ENCODE measurements at places on chromosomes 4 and X.
A peak's percentile ranks its signal among the peaks of the same experiment; 100 is the strongest.

- no peak for DNase-seq
Measured at GRCh38 chrX:70554081-70554480, 109.4 kb downstream of the DLG3 start.

DNA sequence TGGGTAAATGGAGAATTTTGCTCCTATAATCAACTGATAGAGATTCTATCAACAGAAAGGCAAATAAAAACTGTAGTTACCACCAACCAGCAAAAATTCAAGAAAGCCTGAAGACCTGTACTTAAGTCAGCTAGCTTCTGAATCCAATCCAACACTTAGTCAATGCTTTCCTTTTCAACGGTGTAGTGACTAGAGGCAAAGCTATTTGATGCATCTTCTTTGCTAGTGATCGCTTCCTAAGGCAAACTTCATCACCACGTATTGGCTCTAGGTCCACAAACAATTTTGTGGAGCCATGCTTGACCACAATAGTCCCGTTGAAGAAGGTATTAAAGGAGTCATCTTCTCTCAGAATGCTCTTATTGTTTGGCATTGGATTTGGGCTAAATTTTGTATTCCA lies 25.0 kb upstream of the UBA6 start:
- no peak for DNase-seq

DNA sequence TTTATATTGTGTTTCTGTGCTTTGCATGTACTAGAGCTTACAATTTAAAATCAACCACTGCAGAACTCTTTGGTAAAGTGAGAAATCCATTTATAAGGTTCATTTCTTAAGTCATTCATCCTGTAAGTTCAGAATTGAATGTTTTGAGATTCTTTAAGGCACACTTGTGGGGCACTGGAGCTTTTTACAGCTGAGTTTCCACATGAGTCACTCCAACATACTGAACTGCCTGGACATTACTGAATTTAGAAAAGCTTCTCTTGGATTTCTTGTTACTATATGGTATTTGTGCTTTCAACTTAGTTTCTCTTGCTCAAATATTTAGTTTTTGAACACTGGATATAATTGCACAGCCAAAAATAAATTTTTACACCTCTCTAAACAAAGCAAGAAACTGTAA lies 226.3 kb downstream of the PACRGL start:
- no peak for DNase-seq

GRCh38 chr4:72449705-72450104 lies 119.3 kb downstream of the ADAMTS3 start:
- DNase-seq: no peak

DNA sequence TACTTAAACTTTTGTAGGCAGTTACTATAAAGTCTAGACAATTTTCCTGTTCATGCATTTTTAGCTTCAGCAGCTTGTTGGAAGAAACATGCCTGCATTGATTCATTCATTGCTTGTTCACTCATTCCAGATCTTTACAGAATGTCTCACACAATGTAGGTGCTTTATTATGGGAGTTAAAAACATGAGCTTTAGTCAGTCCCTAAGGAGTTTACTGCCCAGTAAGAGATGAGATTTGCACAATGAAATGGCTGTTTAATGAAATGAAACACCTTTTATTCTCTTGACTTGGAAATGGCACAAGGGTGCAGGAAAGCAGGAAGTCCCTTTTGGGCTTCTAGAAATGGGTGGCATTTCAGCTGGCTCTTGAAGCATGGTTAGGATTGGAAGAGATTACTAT lies 2.9 kb downstream of the NOCT start:
- DNase-seq: no peak

DNA sequence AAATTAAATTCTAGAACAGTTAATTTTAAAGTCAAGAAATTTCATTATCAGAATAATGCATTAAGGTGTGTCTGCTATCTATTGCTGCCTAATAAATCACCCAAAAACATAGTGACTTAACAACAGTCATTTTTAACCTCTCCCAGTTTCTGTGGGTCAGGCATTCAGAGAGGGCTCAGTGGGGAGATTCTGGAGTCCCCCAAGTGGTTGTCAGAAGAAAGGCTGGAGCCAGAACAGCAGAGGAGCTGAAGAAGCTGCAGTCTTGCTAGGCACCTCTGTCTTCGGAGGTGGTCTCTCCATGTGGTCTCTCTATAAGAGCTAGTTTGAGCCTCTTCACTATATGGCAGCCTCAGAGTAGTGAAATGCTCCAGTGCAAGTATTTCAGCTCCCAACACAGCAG lies 9.3 kb upstream of the HOPX start:
- DNase-seq: no peak

DNA sequence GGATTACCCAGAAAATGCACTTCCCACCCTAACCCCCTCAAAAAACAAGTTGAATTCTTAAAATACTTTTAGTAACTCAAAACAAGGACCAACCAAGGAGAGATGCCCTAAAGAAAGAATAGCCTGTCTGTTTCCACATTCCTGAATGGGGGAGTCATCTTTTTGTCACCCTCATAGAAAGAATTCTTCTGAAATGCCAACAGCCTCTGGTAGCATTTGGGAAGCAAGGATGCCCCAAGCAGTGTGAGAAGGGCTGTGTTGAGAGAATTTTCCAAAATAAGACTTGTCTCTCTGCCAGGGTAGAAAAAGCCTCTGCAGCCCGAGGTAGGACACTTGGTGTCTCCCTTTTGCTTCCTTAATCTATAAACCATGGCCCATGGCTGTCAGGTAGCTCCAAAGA lies 173.1 kb upstream of the VCX3A start:
- DNase-seq: no peak

- no peak for DNase-seq
Measured at GRCh38 chrX:10049236-10049635, 82.1 kb downstream of the CLDN34 start.

DNA sequence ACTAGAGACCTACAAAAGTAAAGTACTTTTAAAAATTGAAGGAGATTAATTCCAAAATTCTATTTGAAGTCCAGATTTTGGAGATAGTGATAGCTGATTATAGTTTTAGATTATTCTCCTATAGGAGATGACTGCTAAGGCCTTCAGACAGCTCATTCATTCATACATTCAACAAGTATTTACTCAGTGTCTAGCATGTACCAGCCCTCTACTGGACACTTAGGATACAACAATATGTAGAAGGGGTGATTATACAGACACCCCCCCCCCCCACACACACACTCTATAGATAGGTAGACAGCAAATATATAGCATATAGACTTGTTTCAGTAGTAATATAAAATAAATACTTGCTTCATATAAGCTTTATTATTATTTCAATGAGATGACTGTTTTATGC lies 60.4 kb upstream of the TAF9B start:
- no peak for DNase-seq

GRCh38 chr4:186015212-186015817 lies 53.6 kb upstream of the TLR3 start:
- DNase-seq: no peak

GRCh38 chr4:180436361-180436760 lies 1806.8 kb upstream of the TENM3 start:
- no peak for DNase-seq

DNA sequence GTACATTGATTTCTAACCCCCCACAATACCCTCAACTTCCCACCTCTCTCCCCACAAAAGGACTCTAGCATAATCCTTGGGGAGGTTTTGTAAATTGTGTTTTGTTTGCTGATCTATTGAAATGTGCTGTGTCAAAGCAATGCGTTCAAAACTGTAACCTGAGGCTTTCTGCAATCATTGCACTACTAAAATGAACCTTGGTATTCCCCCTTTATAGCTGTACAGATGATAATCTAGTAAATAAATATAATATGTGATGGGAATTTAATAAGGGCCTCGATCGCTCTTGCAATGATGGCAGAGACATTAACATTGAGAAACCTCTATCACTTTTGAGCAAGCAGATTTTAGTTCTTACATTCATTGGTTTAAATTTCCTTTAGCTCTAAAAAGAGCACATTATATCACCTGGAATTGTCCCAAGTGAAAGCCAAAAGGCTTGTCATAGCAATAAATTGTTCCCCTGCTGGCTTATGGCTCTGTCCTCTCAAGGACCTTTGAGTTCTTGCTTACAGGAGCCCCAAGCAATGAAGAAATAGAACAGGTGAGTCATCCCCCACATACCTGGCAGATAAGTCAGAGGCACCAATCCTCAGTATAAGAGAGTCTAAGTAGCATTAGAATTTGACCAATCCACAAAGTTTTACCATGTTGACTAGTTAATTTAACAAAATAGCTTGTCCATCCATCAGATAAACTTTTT lies 18.4 kb upstream of the ACE2 start:
- no peak for DNase-seq

DNA sequence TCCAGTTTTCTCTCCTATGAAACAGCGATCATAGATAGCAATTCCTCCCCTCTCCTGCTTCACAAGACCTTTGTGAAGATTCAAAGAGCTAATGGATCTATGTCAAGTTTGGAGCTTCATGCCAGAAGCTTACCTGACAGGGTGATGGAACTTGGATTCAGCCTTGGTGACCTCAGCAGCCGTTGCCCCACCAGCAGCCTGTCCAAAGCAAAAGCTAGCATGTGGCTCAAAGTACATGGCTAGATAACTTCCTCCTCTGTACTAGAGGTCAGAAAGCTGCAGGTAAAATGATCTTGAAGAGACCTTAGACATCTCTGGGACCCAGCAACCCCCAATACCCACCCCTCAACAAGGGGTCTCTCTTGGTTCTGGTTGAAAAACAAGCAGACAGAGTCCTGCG lies 1.8 kb downstream of the RIPPLY1 start:
- no peak for DNase-seq

GRCh38 chr4:102405821-102406401 lies 60.6 kb upstream of the SLC39A8 start:
- DNase-seq: no peak

GRCh38 chr4:84915396-84915780 lies 51.1 kb downstream of the WDFY3 start:
- no peak for DNase-seq

DNA sequence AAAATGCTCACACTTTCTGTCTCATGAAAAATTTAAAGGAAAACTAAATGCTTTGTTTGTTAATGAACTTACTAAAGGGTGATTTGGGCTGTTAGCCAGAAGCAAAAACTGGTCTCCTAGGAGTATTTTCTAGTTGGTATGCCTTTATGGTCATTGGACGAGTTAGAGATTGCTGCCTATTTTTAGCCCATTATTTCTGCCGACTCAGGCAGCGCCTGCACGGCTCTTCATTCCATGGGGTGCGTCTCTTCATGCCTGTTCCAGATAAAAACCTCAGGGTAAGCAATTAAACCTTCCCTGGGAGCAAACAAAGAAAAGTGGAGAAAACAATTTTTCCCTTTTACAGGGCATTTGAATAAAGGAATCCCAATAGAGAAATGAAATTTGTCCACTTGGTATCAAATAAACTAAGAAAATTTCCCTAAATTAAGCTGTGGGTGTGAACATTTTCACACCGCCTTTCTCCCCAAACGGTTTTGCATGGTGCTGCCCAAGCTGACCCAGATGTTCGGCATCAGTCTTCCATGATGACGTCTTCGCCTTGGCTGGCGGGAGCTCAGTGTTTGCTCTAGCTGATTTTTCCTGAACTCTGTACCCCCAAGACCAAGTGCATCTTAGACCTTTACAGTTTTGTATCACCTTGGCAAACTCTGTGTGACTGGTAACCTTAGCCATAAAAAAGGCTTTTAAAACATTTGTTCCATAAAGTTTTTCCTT lies 61.7 kb upstream of the ADGRG2 start:
- DNase-seq: no peak

- no peak for DNase-seq
Measured at GRCh38 chr4:153082322-153083301, 121.6 kb upstream of the TRIM2 start.

- no peak for DNase-seq
Measured at GRCh38 chr4:6647582-6648230, 7.2 kb downstream of the MRFAP1 start.

DNA sequence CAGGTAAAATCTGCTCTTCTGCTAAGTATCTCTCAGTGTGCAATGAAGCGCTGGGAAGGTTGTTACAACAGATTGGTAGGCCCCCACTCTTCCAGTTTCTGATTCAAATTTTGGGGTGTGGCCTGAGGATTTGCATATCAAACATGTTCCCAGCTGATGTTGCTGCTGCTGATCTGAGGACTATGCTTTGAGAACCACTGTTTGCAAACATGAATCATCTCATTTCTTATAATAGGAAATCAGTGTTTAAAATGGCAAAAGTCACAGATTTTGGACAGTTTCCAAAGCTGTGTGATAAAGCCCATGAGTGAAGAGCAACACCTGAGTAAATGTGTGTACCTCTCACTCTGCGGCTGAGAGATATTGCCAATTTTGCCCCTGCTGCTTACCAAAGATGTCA lies 36.2 kb upstream of the NDNF start:
- DNase-seq: no peak

GRCh38 chr4:170374770-170375169 lies 285.0 kb upstream of the AADAT start:
- DNase-seq: no peak

GRCh38 chr4:8391972-8392371 lies 48.6 kb downstream of the ACOX3 start:
- peak; percentile 47 for DNase-seq

DNA sequence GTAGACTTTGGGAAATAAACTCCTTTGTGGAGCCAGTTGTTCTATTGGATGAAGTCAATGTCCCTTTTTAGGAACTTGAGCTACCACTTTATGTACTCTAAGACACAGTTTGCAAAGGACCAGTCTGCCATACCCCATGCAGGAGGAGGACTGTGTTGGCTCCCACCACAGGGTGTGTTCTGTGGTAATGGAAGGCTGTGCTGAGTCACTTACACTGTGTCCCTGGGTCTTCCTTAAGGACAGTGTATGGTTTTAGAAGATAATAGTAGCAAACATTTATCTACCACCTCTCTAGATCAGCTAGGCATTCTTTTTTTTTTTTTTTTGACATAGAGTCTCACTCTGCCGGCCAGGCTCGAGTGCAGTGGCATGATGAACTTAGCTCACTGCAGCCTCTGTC lies 184.0 kb upstream of the PGRMC2 start:
- no peak for DNase-seq

DNA sequence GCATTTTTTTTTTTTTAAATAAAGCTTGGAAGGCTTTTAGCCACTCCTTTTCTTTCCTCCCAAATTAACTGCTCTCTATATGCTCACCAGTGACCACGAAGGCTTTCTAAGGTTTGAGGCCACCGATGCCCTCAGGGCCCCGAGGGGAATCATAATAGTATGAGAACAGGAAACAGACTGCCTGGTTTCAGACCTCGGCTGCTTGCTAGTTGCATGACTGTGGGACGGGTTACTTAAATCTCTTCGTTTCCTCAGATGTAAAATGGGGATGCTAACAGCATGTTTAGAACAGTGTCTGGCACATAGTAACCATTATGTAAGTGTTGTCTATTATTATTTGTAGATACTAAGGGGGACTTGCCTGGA lies 3.6 kb downstream of the LINC00632 start:
- no peak for DNase-seq
